ENCODE measurements at places on chromosomes 7 and 10. TPM values are rescaled to one million over a fixed set of nuclear protein-coding genes. Genes with fewer than 3 reads are reported as not detected.

The ENTPD1 gene
- 41.6 TPM for total RNA-seq

The BAG3 gene
- total RNA-seq, result 88.0 TPM

GRCh38 chr10:110617425-110618229 lies 26.5 kb upstream of the RBM20 start:
- no peak for DNase-seq

DNA sequence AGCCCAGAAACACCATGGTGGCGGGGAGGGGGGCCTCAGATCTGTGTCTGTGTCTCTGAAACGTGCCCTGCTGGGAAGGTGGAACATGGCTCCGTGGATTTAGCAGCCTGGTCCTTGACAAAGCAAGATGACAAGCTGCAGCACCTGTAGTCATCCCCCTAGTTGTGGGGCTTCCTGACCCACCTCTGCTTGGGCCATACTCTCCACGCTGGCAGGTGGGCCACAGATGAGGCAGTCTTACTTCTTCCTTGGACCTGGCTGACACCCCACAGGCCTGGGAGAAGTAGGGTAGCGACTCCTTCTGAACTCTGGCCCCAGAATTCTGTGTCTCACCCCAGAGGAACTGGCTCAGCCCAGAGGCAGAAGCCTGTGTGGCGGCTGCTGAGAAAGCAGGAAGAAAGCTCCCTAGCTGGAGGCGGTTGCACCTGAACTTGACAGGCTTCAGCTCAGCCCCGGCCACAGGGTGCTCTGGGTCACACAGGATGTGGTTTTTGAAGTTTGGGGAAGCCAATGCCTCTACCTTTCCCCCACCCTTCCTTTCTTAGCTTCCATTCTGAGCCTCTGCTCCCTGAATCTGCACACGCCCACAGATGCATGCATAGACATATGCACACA lies 113.9 kb downstream of the ABLIM1 start:
- no peak for DNase-seq

GRCh38 chr10:34809796-34810195 lies 5.3 kb downstream of the PARD3 start:
- DNase-seq, result no peak

- DNase-seq, result no peak
Measured at GRCh38 chr10:7563770-7564169, 103.0 kb downstream of the ITIH5 start.

DNA sequence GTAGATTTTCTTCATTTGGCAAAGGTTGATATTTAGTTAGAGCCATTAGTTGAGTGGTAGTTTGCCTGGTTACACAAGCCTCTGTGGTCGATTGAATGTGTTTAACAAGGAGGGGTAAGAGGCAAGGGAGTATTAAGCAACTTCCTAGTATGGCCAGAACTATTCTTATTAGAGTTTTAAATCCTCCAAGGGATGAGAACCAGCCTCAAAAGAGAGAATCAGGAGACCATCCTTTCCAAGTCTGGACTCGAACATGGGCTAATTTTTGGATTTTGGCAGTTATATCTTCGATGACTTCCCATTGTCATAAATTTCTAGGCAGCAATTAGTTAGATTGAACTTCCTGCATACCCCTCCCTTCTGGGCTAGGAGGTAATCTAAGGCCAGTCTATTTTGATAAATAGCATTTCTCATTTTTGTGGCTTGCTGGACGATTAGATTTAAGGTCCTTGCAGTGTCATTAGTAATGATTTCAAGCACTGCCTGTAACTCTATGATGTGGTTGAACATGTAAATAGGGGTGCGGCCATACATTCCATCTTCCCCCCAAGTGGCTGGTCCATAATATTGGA lies 219.5 kb upstream of the KCND2 start:
- DNase-seq, result no peak

- no peak for DNase-seq
Measured at GRCh38 chr7:73727952-73728351, 8.5 kb upstream of the STX1A start.

GRCh38 chr10:71632896-71633600 lies 86.5 kb downstream of the C10orf105 start:
- no peak for DNase-seq

DNA sequence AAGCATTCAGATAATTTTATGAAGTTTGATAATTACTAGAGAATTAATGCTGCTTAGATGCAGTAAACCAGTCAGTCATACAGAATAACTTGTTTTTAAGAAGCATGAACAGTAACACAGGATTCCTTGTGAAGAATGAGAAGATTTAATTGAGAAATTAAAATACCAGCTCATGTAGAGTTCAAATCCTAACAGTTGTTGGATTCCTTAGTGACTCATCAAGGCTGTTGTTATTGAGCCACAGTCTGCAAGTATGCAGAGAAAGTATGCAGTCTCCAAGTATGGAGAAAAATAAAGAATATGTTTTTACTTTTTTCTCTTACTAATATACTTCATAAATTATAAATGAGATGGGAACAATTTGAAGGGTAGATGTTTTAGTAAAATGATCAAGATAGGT lies 30.2 kb upstream of the CYP26C1 start:
- DNase-seq, result no peak

- DNase-seq, result no peak
Measured at GRCh38 chr10:75957314-75958120, 526.1 kb downstream of the LRMDA start.

GRCh38 chr10:96301616-96302015 lies 2.6 kb upstream of the DNTT start:
- no peak for DNase-seq

GRCh38 chr10:117741524-117741923 lies 199.0 kb downstream of the EMX2 start:
- DNase-seq, result no peak

GRCh38 chr7:32948202-32948601 lies 9.0 kb upstream of the FKBP9 start:
- no peak for DNase-seq

GRCh38 chr7:38222481-38223096 lies 44.5 kb downstream of the STARD3NL start:
- no peak for DNase-seq

DNA sequence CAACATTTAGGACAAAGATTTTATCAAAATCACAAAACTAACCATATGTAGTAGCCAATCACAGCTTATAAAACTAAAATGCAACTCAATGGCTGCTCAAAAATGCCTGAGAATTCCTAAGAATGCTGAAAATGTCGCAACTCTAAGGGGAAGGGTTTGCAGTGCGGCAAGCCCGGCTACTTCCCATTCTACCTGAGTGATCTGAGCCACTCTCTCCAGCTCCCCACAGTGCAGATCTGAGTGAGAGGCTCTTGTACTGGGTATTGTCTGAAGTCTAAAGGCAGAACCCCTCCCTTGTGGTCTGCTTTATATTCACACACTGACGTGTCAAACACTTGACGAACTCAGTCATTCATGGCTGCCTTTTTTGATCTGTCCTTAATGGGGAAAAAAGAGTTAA lies 28.9 kb downstream of the RAB11FIP2 start:
- DNase-seq, result no peak

- DNase-seq, result no peak
Measured at GRCh38 chr7:134353411-134353810, 36.7 kb upstream of the SLC35B4 start.

All from ascending aorta (tissue), 2 donors.